ENCODE measurements at places on chromosomes 2 and 18. TPM values are rescaled to one million over a fixed set of nuclear protein-coding genes. Genes with fewer than 3 reads are reported as not detected.

The CHRNG gene
- not detected for total RNA-seq

The PLGLB1 gene
- 3.3 TPM for total RNA-seq

The CNTNAP5 gene
- total RNA-seq, result not detected

The CAPG gene
- total RNA-seq, result 32.8 TPM

The ATAD2B gene
- 27.3 TPM for total RNA-seq

The HTR2B gene
- 3.9 TPM for total RNA-seq

The CAVIN2 gene
- 6.6 TPM for total RNA-seq

The BOK gene
- total RNA-seq, result 47.5 TPM

The TSHZ1 gene
- total RNA-seq, result 13.3 TPM

The STPG4 gene
- 0.37 TPM for total RNA-seq

The GPR35 gene
- 2.5 TPM for total RNA-seq

The TRABD2A gene
- total RNA-seq, result 0.21 TPM

The FOXI3 gene
- total RNA-seq, result not detected

The IL37 gene
- not detected for total RNA-seq

The CYP26B1 gene
- total RNA-seq, result 0.89 TPM

The FAM161A gene
- total RNA-seq, result 2.7 TPM

The NOL4 gene
- total RNA-seq, result not detected

The PTCD3 gene
- total RNA-seq, result 71.8 TPM

The CFC1 gene
- not detected for total RNA-seq

The MTCL1 gene
- total RNA-seq, result 56.9 TPM

The TRIB2 gene
- total RNA-seq, result 146 TPM

The SLC1A4 gene
- total RNA-seq, result 78.7 TPM

The GREB1 gene
- 0.55 TPM for total RNA-seq

The REG3G gene
- not detected for total RNA-seq

The RAB10 gene
- 150 TPM for total RNA-seq

The IRS1 gene
- total RNA-seq, result 20.0 TPM

The GAREM1 gene
- 1.7 TPM for total RNA-seq

The C2orf15 gene
- 0.26 TPM for total RNA-seq
